Spleen (tissue), 13 donors: ENCODE measurements at places on chromosomes 12 and 14.
A peak's percentile ranks its signal among the peaks of the same experiment; 100 is the strongest.

DNA sequence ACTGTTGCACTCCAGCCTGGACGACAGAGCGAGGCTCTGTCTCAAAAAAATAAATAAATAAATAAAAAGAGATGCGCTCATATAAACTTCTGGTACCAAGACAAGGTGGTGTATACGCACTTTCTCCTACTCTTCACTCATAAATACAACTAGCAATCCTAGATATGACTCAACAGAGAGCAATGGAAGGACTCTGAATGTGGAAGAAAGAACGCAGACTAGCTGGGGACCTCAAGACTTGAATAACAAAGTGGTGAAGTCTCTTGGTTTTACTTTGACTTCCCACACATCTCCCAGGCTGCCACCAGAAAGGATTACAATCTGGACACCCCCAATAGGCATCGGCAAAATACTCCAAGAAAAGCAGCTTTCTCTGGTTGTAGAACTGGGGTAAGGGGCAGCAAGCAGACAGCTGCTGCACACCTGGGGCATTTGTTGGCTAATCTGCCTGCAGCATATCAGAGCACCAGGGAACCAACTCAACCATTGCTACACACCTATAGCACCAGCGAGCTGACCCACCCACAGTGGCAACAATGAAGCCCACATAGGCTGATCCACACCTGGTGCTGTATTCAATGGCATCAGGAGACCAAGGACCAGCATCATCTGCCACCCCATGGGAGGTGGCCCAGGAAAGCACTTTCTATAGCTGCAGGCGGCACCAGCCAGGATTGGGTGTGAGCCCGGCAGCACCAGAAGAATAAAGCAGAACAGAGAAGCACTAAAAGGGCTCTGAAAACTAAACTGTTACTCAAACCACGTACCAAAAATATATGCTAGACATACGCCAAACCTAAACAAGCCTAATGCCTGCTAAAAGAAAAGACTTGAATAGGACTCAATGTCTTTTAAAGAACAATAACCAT lies 1231.7 kb upstream of the TMEM132C start:
- no peaks in the 10 kb centered on the region for H3K4me1 ChIP-seq
- H3K4me3 ChIP-seq = no peak overlapping the region
- H3K27me3 ChIP-seq = no peaks in the 10 kb centered on the region
- H3K27ac ChIP-seq = no peak overlapping the region
- H3K36me3 ChIP-seq = no peaks in the 10 kb centered on the region

- H3K4me3 ChIP-seq = no peak overlapping the region
- DNase-seq = no peak
- no peak overlapping the region for H3K27ac ChIP-seq
Measured at GRCh38 chr14:86672080-86672479, 1142.1 kb downstream of the FLRT2 start.

- DNase-seq = no peak
- H3K27ac ChIP-seq = no peak overlapping the region
- H3K27me3 ChIP-seq = no peaks in the 10 kb centered on the region
- no peak overlapping the region for H3K4me3 ChIP-seq
Measured at GRCh38 chr12:129826273-129826672, 77.6 kb downstream of the TMEM132D start.

- no peaks in the 10 kb centered on the region for H3K27me3 ChIP-seq
Measured at GRCh38 chr12:26841085-26841484, 8.1 kb upstream of the ITPR2 start.

DNA sequence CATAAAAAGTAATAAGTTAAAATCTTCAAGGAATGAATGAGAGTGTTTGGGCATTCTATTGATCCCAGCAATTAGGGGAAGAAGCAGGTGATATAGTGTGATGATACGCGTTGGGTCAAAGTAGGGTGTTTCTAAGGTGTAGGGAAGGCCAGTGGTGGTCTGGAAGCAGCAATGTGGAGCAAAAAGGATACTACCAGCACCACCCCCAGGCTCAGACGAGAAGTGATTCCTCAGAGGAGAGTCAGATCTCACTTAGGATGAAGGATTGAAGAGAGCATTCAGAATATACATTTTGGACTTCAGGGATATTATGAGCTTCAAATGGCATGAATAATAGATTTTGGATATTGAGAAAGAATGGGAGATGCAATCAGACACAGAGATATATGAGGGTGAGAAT lies 497.6 kb downstream of the RMST start:
- no peaks in the 10 kb centered on the region for H3K36me3 ChIP-seq
- no peaks in the 10 kb centered on the region for H3K27me3 ChIP-seq
- no peak for DNase-seq
- no peaks in the 10 kb centered on the region for H3K4me1 ChIP-seq
- no peak overlapping the region for H3K4me3 ChIP-seq

DNA sequence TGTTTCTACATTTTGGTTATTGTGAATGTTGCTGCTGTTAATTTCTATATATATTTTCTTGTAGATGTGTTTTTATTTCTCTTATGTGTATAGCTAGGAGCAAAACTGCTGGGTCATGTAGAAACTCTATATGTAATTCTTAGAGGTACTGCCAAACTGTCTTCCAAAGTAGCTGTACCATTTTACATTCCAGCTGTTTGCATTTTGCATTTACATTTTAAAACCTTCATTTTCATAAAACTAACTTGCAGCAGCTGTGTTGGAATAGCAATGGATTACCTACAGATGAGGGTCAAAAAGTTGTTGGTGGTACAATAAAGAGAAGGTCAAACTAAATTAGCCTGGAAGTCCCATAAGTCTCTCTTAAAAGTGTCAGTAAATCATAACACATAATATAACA lies 1109.7 kb downstream of the FLRT2 start:
- H3K4me3 ChIP-seq = no peak overlapping the region
- H3K36me3 ChIP-seq = no peaks in the 10 kb centered on the region
- no peaks in the 10 kb centered on the region for H3K4me1 ChIP-seq
- no peak for DNase-seq

GRCh38 chr12:12466157-12466556 lies 96.5 kb downstream of the DUSP16 start:
- no peaks in the 10 kb centered on the region for H3K4me1 ChIP-seq
- peaks cover 53% of the 10 kb centered on the region for H3K36me3 ChIP-seq
- no peak overlapping the region for H3K4me3 ChIP-seq
- no peak for DNase-seq
- H3K27me3 ChIP-seq = no peaks in the 10 kb centered on the region

GRCh38 chr12:95788637-95789036 lies 1.9 kb downstream of the NTN4 start:
- no peak for DNase-seq
- peaks cover 14% of the 10 kb centered on the region for H3K27me3 ChIP-seq
- H3K4me1 ChIP-seq = peaks cover 17% of the 10 kb centered on the region
- no peaks in the 10 kb centered on the region for H3K36me3 ChIP-seq

- H3K36me3 ChIP-seq = no peaks in the 10 kb centered on the region
- H3K27me3 ChIP-seq = no peaks in the 10 kb centered on the region
- no peak overlapping the region for H3K4me3 ChIP-seq
Measured at GRCh38 chr12:111224186-111225066, 144.5 kb downstream of the PHETA1 start.

- no peak overlapping the region for H3K4me3 ChIP-seq
- H3K4me1 ChIP-seq = no peaks in the 10 kb centered on the region
- H3K27me3 ChIP-seq = no peaks in the 10 kb centered on the region
- H3K27ac ChIP-seq = no peak overlapping the region
Measured at GRCh38 chr14:95034788-95035187, 122.5 kb downstream of the DICER1 start.

GRCh38 chr14:83883732-83884131 lies 1646.2 kb upstream of the FLRT2 start:
- no peak overlapping the region for H3K4me3 ChIP-seq
- no peaks in the 10 kb centered on the region for H3K27me3 ChIP-seq

GRCh38 chr12:100058482-100059029 lies 73.8 kb upstream of the ANKS1B start:
- H3K27me3 ChIP-seq = no peaks in the 10 kb centered on the region
- H3K4me3 ChIP-seq = no peak overlapping the region
- H3K36me3 ChIP-seq = peaks cover 31% of the 10 kb centered on the region

- H3K27ac ChIP-seq = peak overlapping the region; percentile 67
- peak overlapping the region; percentile 56 for H3K4me3 ChIP-seq
- peak; percentile 87 for DNase-seq
- H3K4me1 ChIP-seq = peaks cover 53% of the 10 kb centered on the region
- H3K36me3 ChIP-seq = no peaks in the 10 kb centered on the region
Measured at GRCh38 chr12:108635201-108635996, 1.7 kb upstream of the SELPLG start.

DNA sequence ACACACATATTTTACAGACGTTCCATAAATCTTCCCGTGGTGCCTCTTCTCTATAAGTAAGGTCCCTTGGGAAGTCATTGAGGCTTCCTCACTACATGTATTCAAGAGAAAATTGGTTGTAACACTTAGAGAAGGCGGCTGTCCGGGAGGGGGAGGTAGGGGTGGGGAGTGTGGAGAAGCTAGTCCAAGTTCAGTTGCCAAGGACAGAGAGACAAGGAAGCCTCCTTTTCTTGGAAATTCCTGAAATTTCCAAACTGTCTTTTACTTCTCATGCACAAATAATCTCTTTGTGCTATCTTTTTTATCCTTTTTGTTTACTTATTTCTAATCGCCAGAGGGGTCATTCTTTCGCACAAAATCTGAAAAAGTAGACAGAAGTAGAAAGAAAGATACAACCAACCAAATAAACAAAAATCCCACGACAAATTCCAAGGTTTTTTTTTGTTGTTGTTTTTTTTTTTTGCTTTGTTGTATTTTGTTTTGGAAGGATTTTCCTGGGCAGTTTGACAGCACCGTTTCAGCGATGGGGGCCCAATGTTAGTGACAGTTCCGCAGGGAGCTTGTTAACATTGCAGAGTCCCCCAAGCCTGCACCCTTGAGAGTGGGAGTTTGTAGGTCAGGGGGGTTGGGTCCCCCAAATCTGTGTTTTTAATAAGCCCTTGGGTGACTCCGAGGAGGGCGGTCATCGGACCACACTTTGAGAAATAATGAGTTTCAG lies 45.2 kb downstream of the MAP1LC3B2 start:
- H3K4me1 ChIP-seq = no peaks in the 10 kb centered on the region
- H3K36me3 ChIP-seq = no peaks in the 10 kb centered on the region
- no peak overlapping the region for H3K4me3 ChIP-seq
- H3K27ac ChIP-seq = no peak overlapping the region

DNA sequence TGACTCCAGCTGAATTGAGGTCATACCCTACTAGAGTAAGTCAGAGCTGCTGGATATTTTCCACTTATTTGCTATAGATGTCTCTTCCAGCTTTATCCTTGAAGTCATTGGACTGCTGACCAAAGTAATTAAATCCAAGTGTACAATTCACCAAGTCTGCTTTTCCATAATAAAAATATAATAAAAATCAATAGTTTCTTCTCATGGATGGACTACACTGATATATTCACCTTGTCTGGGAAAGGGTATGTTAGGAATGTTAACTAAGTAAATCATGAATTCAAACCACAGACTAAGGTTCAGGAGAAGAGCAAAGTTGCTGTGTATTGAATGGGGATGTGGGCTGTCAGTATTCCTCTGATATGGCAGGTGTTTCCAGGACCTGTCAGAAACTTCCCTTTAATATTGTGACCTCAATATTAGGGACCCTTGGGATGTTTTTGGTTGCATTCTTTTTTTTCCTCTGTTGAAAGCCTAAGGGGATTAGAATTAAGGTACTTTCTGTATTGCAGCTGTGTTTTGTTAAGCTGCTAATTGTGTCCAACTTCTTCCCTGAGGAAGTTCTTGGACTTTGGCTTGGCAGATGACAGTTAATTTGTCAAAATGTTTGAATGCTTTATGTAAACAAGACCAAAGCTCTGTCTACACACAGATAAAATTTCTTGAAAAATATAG lies 284.0 kb downstream of the ATP23 start:
- no peaks in the 10 kb centered on the region for H3K36me3 ChIP-seq
- no peak for DNase-seq
- H3K4me1 ChIP-seq = no peaks in the 10 kb centered on the region
- no peak overlapping the region for H3K4me3 ChIP-seq
- no peaks in the 10 kb centered on the region for H3K27me3 ChIP-seq

GRCh38 chr12:45208604-45209487 lies 7.0 kb upstream of the ANO6 start:
- no peaks in the 10 kb centered on the region for H3K27me3 ChIP-seq
- H3K36me3 ChIP-seq = no peaks in the 10 kb centered on the region
- peaks cover 26% of the 10 kb centered on the region for H3K4me1 ChIP-seq
- H3K27ac ChIP-seq = no peak overlapping the region
- no peak for DNase-seq

DNA sequence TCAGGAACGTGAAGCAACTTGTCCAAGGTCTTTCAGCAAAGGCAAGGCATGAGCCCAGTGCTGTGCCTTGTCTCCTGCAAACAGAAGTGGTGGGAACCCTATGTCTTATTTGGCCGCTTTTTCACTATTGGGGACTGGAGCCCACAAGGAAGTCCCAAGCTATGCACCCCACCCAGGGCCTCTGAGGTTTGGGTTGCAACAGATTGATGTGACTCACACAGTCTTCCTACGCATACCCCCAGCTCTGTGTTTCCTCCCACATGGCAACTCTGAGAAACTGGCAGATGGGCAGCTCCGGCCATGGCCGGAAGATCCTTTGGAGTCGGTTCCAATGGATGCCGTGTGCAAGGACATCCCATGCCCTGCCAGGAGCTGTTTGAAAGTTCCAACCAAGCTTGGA lies 28.3 kb upstream of the CMKLR1 start:
- H3K4me1 ChIP-seq = no peaks in the 10 kb centered on the region
- no peaks in the 10 kb centered on the region for H3K36me3 ChIP-seq
- no peaks in the 10 kb centered on the region for H3K27me3 ChIP-seq
- H3K4me3 ChIP-seq = no peak overlapping the region

- no peaks in the 10 kb centered on the region for H3K27me3 ChIP-seq
- H3K27ac ChIP-seq = no peak overlapping the region
- no peaks in the 10 kb centered on the region for H3K36me3 ChIP-seq
- DNase-seq = no peak
Measured at GRCh38 chr12:69991690-69992288, 166.8 kb downstream of the MYRFL start.

- H3K27me3 ChIP-seq = no peaks in the 10 kb centered on the region
- H3K4me1 ChIP-seq = no peaks in the 10 kb centered on the region
- no peak overlapping the region for H3K4me3 ChIP-seq
- H3K27ac ChIP-seq = no peak overlapping the region
- H3K36me3 ChIP-seq = no peaks in the 10 kb centered on the region
- peak; percentile 78 for DNase-seq
Measured at GRCh38 chr12:62744551-62744950, 190.4 kb downstream of the PPM1H start.

DNA sequence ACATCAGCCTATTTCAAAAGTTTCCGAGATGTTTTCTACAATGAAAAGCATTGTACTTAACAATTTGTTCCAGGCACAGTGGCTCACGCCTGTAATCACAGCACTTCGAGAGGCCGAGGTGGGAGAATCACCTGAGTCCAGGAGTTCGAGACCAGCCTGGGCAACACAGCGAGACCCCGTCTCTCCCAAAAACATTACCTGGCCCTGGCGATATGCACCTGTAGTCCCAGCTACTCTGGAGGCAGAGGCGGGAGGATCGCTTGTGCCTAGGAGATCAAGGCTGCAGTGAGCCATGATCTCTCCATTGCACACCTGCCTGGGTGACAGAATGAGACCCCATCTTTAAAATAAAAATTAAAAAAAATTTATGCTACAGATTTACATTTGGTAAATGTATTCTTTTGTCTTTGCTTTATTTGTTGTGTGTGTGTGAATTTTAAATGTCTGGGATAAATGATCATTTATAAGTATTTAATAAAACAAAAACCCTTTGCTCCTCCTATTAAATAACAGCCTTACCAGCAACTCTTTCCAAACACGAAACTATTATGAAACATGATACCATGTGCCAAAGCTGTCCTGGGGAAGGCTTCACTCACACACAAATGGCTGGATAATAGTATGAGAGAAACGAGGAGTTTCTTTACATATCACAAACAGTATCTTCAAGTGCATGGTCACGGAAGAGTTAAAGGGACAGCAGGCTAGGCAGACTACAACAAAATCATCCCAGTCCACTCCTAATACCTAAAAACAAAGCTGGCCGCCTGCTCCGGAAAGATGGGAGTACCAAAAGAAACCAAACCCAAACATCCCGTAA lies 1.1 kb downstream of the ATXN3 start:
- peak overlapping the region; percentile 97 for H3K27ac ChIP-seq
- H3K36me3 ChIP-seq = no peaks in the 10 kb centered on the region
- peak overlapping the region; percentile 81 for H3K4me3 ChIP-seq
- H3K27me3 ChIP-seq = no peaks in the 10 kb centered on the region
- DNase-seq = no peak
